Hair follicular keratinocyte (primary cell): ENCODE measurements at places on chromosomes 1 and 21. TPM values are rescaled to one million over a fixed set of nuclear protein-coding genes. Genes with fewer than 3 reads are reported as not detected.

The FAM43B gene
- 0.11 and 0.31 TPM in 2 replicates for total RNA-seq

The IVL gene
- 5.2 and 10.2 TPM in 2 replicates for total RNA-seq

The CFAP45 gene
- total RNA-seq: 0.11 and 0.55 TPM in 2 replicates

The OR2AK2 gene
- total RNA-seq: not detected in 2 replicates

The SLC1A7 gene
- total RNA-seq: not detected in 2 replicates

The PDC gene
- not detected in 2 replicates for total RNA-seq

The ATAD3C gene
- not detected in 2 replicates for total RNA-seq

The THEMIS2 gene
- 3.6 and 9.0 TPM in 2 replicates for total RNA-seq

The S100A1 gene
- not detected in 2 replicates for total RNA-seq

The CFHR3 gene
- total RNA-seq: not detected in 2 replicates

The RGSL1 gene
- total RNA-seq: not detected in 2 replicates

The RGS16 gene
- 0.19 and 0.23 TPM in 2 replicates for total RNA-seq

The MTARC2 gene
- total RNA-seq: 0.70 and 2.5 TPM in 2 replicates

The SERTAD4 gene
- total RNA-seq: 0.70 and 2.2 TPM in 2 replicates

The OR6K3 gene
- total RNA-seq: not detected in 2 replicates

The AMIGO1 gene
- total RNA-seq: 0.15 and 0.55 TPM in 2 replicates

The TAS1R1 gene
- total RNA-seq: not detected in 2 replicates

The MSH4 gene
- total RNA-seq: 0.15 TPM in 1 of 2 replicates, not detected in the other

The HSD3B1 gene
- not detected in 2 replicates for total RNA-seq
